ENCODE measurements at places on chromosomes 1 and 21. TPM values are rescaled to one million over a fixed set of nuclear protein-coding genes. Genes with fewer than 3 reads are reported as not detected.

- ATAC-seq = no peak
These were observed 18.7 kb downstream of the DUSP10 start for GRCh38 chr1:221723018-221723847.

- no peak for ATAC-seq
These were observed 37.6 kb upstream of the DESI2 start for GRCh38 chr1:244615301-244615700.

GRCh38 chr1:147292631-147293251 lies 50.3 kb downstream of the CHD1L start:
- ATAC-seq = no peak

- ATAC-seq = no peak
These were observed 18.6 kb downstream of the NDUFS5 start for GRCh38 chr1:39044762-39045161.

GRCh38 chr1:220827445-220828178 lies 40.9 kb downstream of the MTARC1 start:
- ATAC-seq = no peak

- ATAC-seq = no peak
These were observed 21.9 kb upstream of the NEK2 start for GRCh38 chr1:211697356-211697755.

DNA sequence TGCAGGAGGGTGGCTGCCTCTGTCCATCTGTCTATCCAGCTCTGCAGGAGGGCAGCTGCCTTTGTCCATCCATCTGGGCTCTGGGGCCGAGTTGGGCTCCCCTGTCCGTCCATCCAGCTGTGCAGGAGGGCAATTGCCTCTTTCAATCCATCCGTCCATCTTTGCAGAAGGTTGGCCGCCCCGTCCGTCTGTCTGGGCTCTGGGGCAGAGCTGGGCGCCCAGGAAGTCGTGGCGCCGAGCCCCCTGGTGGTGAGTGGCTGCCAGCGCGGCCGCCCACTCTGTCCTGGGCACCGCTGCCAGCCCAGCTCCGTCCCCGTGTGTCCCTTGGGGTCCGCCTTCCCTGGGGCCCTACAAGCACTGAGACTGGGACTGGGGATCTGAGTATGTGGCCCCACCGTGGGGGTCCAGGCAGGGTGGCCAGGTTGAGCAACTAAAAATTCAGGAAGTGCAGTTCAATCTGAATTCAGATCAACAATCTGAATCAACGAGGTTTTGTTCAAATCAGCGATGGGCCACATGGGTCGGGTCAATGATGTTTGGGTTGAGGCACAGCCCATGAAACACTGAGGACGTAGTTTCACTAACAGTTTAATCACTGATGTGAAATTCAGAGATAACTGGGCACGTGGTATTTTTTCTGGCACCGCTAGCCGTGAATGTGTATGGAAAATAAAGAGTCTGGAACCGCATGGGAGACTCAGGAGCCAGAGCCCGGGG lies 99.1 kb upstream of the ACTRT2 start:
- ATAC-seq = no peak

DNA sequence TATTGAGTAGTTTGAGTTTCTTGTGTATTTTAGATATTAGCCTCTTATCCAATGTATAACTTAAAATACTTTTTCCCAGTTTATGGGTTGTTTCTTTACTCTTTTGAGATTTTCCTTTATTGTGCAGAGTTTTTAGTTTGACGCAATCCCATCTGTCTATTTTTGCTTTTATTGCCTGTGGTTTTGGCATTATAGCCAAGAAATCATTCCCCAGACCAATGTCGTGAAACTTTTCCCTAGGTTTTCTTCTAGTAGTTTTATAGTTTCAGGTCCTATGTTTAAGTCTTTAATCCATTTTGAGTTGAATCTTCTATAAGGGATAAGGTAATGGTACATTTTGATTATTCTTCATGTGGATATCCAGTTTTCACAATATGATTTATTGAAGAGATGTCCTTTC lies 87.6 kb downstream of the LEPR start:
- no peak for ATAC-seq

DNA sequence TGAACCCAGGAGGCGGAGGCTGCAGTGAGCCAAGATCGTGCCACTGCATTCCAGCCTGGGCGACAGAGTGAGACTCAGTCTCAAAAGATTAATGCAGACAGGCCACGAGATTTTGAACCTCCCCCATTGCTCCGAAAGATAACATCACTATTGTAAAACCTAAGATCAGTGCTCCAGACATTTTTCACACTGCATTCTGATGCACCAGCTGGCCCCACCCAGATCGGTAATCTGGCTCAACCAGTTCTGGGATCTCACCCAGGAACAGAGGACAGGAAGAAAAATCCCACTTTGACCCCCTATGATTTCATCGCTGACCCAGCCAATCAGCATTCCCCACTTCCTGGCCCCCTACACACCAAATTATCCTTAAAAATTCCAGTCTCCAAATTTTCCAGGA lies 10.7 kb upstream of the CSRP1 start:
- ATAC-seq = no peak

DNA sequence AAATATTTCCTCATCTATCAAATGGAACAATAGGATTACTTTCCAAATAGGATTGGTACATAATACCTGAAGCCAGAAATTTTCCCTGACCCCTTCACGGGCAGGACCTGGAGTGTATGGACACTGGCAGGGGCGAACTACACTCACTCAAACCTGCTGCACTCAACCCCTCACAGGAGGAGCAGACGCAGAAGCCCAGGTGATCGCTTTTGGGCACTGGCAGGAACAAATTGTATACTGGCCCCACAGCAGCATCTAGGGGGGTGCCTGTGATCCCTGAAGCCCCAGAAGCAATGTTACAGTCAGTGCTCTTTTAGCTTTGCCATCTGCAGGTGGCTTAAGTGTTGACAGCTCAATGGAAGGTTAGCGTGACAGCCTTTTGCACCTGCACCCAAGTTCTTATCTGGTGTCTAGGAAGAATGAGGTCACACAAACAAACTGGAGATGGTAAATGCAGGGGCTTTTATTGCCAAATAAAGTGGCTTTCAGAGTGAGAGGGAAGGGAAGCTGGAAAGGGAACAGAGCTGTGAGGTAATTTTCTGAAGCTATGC lies 199.2 kb upstream of the NEGR1 start:
- no peak for ATAC-seq

DNA sequence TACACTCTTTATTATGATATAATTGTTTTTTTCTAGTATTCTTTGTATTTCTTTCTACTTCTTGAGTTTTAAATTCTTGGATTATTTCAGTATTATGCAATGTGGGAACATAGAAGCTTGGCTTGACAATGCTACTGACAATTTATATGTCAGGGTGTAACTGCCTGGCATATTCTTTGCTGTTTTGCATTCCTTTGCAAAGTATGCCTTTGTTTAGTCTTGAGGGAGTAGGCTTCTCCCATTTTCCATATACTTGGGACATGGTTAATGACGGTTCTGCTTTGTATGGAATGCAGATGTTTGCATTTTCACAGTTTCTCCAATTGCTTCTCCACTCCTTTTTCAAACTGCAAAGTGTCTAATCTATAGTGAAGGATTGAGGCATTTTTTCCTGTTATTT lies 109.8 kb downstream of the HMCN1 start:
- no peak for ATAC-seq

Gene IGSF8
- total RNA-seq = 31.4 TPM

Gene ADORA3
- total RNA-seq = 1.4 TPM

Gene TTC24
- 1.9 TPM for total RNA-seq

Gene KRTAP13-4
- total RNA-seq = 0.36 TPM
